ENCODE measurements at places on chromosomes 2 and 18.

- no peak for DNase-seq
Observed at GRCh38 chr2:144267239-144267638, 252.7 kb downstream of the ZEB2 start.

DNA sequence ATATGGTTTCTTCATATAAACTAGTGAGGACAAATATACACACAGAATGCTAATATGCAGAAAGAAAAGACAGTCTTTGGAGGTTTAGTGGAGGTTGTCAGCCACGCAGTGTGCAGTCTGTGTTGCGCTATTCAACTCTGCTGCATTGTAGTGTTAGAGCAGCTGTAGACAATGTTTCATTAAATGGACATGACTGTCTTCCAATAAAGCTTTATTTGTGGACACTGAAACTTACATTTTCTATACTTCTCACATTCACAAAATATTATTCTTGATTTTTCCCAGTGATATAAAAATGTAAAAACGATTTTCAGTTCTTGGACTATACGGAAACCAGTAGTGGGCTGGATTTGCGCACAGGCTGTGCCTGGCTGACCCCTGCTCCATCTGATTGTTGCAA lies 13.3 kb downstream of the TTC27 start:
- DNase-seq, result no peak

DNA sequence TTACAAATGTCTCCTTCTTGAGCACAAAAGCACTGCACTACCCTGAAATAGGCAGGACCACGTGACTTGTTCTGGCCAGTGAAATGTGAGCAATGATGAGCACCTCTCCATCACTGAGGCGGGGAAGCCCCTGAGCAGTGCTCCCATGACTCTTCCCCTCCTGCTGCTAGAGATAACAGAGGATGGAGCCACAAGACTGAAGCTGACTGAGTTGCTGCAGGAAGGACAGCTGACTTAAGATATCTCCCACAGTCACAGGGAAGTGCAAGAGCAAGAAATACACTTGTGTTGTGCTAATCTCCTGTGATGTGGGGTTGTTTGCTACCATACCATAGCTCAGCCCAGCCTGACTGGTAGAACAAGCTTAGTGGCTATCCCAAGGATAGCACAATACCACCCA lies 38.7 kb downstream of the STK39 start:
- no peak for DNase-seq

DNA sequence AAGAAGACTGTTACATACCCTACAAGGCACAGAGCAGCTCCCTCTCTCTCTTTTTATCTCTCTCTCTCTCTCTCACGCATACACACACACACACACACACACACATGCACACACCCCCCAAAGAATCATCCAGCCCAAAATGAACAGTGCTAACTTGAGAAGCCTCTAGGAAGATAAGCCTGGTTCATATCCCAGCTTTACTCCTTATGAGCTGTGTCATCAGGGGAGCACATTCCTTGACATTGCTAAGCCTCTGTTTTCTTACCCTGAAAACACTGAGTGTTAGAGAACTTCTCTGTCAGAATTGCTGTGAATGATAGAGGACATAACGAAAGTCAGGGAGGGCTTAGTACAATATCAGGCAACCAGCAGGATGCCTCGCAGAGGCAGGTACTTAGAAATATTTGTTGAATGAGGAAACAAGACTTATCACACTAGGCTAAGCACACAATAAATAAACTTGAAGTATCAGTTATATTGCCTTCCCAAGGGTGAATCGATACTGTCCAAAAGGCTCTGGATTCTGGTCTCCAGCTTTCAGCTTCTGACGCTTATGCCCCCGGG lies 725.6 kb upstream of the ID2 start:
- no peak for DNase-seq

GRCh38 chr2:39845460-39846146 lies 66.5 kb upstream of the THUMPD2 start:
- peak; percentile 81 for DNase-seq

DNA sequence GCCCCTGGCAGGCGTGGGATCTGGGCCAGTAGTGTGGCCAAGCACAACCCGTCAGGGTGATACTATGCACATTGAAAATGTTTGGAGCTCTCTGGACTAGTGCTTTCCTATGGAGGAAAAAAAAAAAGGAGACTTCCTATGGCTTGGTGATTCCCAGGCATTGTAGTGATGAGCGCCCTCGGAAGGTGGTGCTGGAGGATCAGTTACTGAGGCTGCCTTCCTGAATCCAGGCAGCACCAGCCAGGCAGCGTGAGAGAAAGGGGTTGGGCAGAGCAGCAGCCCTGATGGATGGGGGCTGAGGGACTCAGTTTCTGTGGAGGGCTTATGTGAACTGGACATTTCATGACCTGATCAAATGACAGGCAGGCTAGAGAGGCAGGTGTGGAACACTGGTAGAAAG lies 70.9 kb downstream of the CHRNA1 start:
- no peak for DNase-seq

- DNase-seq, result peak; percentile 81
Observed at GRCh38 chr18:25831301-25831701, 259.1 kb downstream of the SS18 start.

DNA sequence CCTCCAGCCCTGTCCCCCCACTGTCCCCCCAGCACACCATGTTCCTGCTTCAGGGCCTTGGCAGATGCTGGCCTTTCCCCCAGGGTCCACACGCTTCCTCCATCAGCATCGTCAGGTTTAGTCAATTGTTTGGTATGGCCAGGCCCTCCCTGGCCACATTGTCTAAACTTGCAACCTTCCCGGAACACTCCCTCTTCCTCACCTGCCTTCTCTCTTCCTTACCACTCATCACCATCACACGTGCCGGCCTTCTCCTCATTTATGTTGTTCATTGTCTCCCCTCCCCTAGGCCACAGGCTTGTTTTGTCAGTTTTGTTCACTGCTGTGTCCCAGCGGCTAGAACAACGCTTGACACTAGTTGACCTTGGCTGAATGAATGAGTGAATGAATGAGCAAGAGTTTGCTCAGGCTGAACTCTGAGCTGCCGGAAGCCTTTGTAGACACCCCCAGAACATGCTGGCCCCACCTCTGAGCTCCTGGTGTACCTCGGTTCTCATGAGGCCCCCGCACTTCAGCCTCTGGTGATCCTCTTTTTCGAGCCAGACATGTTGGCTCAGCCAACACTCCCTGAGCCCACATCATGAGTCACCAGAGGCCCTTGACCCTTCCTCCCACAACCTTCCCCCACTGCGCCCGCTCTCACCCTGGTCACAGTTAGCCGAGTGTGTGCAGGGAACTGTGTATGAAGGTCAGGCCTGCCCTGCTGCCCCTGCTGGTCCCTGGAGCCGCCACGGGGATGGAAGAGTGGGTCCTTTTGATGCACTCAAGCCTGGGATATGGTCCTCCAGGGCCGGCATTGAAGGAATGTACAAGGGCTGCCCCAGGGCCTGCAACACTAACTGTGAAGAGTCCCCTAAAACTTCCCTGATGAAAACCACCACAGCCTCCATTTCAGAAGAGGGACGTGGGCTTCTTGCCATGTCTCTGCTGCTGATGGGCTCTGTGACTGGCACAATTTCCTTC lies 57.5 kb downstream of the HS1BP3 start:
- peak; percentile 95 for DNase-seq

DNA sequence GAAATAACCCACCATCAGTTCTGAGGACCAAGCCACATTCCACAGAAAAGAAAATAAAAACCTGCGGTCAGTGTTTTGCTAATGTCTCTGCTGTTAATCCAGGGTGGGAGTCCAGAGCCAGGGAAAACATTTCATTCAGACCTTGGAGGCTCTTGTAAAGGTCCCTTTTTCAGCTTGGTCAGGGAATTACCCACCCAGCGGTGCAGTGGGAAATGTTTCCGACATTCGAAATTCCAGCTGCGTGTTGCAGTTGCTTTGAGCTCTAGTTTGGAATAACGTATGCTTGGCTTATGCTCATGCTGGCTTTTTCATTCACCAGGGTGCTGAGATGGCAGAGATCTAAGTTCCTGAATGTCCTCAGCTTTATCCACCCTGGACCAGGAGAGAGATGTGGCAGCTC lies 219.1 kb downstream of the TRIB2 start:
- no peak for DNase-seq

DNA sequence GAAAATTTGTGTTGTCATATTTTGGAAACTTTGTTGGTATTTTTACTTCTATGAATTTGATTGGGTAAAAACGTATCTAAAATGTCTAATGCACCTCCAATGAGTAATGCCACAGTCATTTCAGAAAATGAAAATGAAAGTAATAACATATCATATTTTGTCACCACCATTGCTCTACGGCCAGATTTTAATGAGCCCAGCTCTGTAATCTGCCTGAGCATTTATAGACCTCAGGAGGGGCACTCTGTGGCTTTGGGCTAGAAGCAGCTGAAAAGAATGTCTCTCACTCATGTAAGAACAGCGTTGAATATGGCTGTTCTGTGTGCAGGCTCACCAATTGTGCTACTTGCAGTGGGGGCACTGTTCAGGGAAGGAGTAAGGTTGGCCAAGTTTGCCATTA lies 32.7 kb upstream of the ABCA12 start:
- DNase-seq, result peak; percentile 70

DNA sequence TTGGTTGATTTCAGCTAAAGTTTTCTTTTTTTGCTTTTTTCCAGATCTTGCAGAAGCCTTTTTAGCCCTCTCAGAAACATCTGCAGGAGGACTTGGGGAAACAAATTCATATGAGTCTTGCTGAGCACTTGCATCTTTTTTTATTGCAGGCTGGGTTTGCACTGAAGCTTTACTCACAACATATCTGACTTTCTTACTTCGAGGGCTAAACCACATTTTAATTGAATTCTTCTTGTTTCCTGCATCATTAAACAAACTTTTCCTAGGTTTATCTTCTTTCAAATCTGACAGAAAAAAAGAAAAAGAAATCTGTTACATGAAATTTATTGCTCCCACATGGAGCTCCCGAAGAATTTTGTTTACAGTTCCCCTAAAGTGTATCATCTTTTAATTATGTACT lies 28.3 kb downstream of the BARD1 start:
- peak; percentile 47 for DNase-seq

DNA sequence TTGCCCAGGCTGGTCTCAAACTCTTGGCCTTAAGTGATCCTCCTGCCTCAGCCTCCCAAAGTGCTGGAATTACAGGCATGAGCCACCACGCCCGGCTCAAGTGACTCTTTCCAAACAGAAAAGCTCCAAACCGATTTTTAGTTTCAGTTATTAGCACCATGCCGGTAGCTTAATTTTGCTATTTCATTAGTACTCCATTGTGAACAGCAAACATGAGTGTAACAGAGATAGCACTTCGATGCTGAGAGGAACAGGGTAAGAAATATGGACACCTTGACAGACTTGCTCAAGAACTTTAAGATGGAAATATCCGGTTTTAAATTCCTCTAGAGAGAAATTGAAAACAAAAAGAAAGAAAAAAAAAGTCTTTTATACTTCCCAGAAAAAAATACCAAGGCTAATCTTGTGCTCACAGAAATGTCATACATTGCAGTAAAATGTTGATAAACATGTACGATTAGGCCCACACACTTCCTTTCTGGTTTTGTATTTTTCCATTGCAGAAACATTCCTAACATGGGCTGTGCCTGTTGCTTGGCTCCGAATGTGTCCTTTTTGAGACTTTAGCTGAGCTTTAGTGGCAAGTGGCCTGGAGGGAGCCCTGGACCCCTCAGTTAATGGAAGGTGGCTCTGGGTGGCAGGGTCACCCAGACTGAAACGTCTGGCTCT lies 18.3 kb downstream of the FHL2 start:
- no peak for DNase-seq

- DNase-seq, result no peak
Observed at GRCh38 chr2:8590938-8591337, 90.9 kb upstream of the ID2 start.

GRCh38 chr2:112312821-112313220 lies 37.4 kb downstream of the ZC3H6 start:
- no peak for DNase-seq

GRCh38 chr2:43239981-43240765 lies 13.8 kb upstream of the ZFP36L2 start:
- DNase-seq, result no peak

- peak; percentile 80 for DNase-seq
Observed at GRCh38 chr2:94982675-94983074, 42.8 kb upstream of the MAL start.

- DNase-seq, result no peak
Observed at GRCh38 chr2:236908439-236909192, 177.1 kb upstream of the COPS8 start.

DNA sequence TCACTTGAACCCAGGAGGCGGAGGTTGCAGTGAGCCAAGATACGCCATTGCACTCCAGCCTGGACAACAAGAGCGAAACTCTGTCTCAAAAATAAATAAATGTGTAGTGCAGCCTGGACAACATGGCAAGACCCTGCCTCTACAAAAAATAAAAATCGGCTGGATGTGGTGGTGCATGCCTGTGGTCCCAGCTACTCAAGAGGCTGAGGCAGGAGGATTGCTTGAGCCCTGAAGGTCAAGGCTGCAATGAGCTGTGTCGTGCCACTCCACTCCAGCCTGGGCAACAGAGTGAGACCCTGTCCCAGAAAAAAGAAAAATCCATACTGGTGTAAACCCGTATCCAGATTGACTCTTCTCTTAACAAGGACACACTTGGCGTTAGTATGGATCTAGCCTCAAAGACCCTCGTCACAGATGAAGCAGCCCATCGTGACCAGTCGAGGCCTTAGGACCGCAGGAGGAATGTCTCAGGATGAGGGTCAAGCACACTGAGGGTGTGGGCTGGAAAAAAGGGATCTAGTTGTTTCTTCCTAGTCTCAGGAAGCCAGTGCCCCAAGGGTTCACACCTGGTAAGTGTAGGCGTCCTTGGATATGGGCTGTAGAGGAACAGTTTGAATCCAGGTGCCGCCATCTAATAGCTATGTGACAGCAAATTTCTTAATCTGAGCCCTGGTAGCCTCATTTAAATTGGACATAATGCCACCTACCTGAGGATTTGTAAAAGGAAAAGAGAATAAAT lies 4.0 kb upstream of the GPBAR1 start:
- DNase-seq, result no peak

- no peak for DNase-seq
Observed at GRCh38 chr2:84931384-84931821, 25.9 kb downstream of the TMSB10 start.

- no peak for DNase-seq
Observed at GRCh38 chr2:151239624-151240023, 22.0 kb downstream of the RBM43 start.

- no peak for DNase-seq
Observed at GRCh38 chr18:13247506-13247905, 28.9 kb downstream of the LDLRAD4 start.

GRCh38 chr18:23629444-23629946 lies 33.2 kb downstream of the ANKRD29 start:
- peak; percentile 27 for DNase-seq

GRCh38 chr2:64525317-64525613 lies 1.1 kb downstream of the AFTPH start:
- DNase-seq, result peak; percentile 29

DNA sequence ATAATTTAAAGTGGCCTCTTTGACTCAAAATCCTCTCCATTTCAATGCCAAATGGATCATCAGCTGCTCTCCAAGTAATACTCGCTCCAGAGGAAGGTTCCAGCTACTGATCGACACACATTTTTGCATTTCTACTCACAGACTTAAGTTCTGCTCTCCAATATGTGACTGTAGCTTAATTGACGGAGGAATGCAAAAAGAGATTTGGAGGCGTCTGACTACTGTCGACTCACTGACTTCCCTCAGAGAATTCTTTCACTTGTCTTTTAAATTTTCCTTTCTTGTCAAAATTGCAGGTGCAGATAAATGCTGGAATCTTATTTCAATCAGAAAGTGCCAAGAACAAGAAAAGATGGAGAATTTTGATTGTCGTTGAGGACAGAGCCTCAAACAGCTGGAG lies 84.1 kb upstream of the PAPOLG start:
- no peak for DNase-seq

GRCh38 chr2:164275659-164276058 lies 345.6 kb downstream of the GRB14 start:
- DNase-seq, result no peak

All from M059J (cell line).